ENCODE measurements at places on chromosomes 6 and 20.

DNA sequence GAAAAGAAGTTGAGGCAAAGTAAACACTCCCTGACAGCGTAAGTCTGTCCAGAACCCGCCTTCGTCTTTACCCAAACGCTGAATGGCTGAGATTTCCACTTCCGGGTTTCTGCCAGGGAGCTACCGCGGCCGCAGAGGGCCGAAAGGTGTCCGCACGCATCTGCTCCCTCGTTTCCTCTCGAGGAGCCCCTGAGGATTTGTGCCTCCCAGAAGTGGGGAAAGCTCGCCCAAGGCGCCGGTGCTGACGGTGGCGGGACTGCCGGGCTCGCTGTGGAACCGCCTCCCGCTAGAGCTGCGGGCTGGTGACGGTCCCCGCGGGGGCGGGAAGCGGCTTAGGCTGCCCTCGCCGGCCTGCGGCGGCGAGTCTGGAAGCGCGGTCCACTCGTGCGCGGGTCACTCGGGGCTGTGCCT lies 1760.2 kb upstream of the DEFB115 start:
- DNase-seq: peak; percentile 76

GRCh38 chr20:56249956-56250355 lies 1.4 kb downstream of the MC3R start:
- no peak for DNase-seq

- DNase-seq: no peak
Measured at GRCh38 chr6:152993431-152993830, 9.1 kb downstream of the MTRF1L start.

- no peak for DNase-seq
Measured at GRCh38 chr20:63782051-63782471, 42.5 kb downstream of the SLC2A4RG start.

- no peak for DNase-seq
Measured at GRCh38 chr6:102918161-102918560, 1524.7 kb downstream of the GRIK2 start.

GRCh38 chr6:24667378-24667803 lies 514 bp downstream of the ACOT13 start:
- peak; percentile 33 for DNase-seq

- peak; percentile 88 for DNase-seq
Measured at GRCh38 chr20:47318027-47318585, 38.4 kb downstream of the ZMYND8 start.

DNA sequence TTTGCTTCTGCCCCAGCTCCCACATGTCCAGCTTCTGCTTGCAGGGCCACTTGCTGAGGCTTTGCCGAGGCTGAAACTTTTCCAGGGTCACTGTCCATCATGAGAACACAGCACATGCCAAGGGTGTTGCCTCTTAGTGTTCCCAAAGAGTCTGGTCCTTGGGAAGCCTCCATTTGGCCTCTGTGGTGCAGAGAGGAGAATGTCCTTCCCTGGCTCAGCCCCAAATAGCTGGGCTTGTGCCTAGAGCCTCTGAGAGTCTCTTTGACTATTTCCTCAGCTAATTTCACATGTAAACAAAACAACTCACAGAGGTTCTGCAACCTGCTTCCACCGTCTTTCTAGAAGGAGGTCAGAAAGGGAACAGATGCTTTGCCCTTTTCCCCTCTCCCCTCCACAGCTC lies 40.4 kb upstream of the RAB23 start:
- DNase-seq: peak; percentile 80

- DNase-seq: no peak
Measured at GRCh38 chr20:31596831-31597480, 8.1 kb upstream of the ID1 start.

- no peak for DNase-seq
Measured at GRCh38 chr20:4998160-4998651, 3.1 kb downstream of the SLC23A2 start.

DNA sequence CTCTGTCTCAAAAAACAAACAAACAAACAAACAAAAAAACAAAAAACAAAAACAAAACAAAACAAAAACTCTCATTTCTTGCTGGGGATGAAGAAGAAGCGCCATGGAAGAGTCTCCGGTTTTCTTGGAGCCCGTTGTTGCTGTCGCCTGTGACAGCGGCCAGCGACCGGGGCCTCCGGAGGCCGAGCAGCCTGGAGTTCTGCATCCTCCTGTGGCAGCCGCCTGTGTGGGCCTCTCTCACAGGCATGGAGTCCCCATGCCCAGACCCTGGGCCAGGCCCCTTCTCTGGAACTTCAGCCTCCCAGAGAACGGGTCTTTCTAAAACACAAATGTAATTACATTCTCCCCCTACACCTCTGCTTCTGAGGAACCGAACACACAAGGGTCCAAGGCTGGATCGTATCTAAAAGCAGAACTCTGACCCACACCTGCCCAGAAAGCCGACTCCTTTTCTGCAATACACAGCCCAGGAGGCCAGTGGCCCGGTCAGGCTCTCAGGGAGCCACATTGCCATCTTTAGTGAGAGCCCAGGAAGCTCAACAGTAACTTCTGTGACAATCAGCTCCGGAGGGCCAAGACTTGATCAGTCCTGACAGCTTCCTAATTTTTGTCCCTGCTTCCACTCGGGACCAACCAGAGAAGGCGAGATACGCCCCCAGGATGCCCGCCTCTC lies 18.5 kb downstream of the DACT2 start:
- DNase-seq: no peak

GRCh38 chr6:19558934-19559333 lies 278.2 kb upstream of the ID4 start:
- no peak for DNase-seq

DNA sequence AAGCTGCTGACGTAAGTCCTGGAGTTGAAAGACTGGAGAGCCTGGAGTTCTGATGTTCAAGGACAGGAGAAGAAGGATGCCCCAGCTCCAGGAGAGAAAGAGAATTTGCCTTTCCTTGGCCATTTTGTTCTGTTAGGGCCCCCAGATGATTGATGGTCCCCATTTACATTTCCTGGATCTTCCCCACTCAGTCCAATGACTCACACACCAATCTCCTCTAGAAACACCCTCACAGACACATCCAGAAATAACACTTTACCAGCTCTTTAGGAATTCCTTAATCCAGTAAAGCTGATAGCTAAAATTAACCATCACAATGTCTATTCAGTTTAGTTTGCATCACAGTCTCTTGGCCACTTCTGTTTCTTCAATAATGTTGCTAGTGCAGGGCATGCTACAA lies 260.2 kb upstream of the IRAK1BP1 start:
- DNase-seq: peak; percentile 35

GRCh38 chr6:107690643-107691061 lies 133.5 kb downstream of the SCML4 start:
- peak; percentile 96 for DNase-seq

DNA sequence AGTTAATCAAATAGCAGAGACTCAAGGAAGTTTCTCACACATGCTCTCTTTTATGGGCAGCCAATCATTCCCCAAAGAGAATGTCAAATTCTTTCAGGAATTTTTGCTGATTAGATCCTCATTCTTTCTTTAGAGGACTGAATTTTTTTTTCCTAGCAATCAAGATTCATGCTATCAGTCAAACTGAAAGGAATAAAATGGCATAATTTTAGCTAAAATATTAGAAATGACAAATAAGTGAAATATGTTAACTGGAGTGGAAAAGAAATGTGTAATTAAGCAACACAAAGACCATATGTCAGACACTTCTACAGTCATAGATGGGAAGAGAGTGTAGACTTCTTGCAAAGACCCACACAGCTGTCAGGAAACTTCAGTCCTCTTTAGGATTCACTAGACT lies 242.3 kb upstream of the RNF217 start:
- DNase-seq: no peak
